ENCODE measurements at places on chromosomes 5 and 9.

GRCh38 chr9:121322037-121322736 is 47.9 kb downstream of the STOM start:
- DNase-seq, result no peak

DNA sequence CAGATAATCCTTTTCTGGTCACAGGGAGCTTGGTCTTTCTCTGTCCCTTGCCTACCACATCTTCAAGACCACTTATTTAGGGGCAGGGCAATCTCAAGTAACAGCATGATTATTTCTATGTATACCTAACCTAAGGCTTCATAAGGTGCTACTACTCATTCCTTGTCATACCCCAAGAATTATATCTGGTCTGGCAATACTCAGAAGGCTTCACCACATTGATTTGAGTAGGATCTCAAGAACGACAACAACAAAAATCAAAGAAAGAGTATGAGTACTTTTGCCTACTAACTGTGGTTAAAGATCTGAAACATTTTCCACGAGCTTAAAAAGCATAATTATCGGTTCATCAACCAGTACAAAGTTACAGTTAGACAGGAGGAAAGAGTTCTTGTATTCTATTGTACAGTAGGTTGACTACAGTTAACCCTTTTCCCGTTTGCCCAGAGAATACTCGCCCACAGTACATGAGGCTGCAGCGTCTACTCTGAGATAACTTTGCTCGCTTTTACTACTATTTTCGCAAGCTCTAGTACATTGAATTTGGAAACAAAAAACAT is 41.0 kb downstream of the FANCC start:
- no peak for DNase-seq

DNA sequence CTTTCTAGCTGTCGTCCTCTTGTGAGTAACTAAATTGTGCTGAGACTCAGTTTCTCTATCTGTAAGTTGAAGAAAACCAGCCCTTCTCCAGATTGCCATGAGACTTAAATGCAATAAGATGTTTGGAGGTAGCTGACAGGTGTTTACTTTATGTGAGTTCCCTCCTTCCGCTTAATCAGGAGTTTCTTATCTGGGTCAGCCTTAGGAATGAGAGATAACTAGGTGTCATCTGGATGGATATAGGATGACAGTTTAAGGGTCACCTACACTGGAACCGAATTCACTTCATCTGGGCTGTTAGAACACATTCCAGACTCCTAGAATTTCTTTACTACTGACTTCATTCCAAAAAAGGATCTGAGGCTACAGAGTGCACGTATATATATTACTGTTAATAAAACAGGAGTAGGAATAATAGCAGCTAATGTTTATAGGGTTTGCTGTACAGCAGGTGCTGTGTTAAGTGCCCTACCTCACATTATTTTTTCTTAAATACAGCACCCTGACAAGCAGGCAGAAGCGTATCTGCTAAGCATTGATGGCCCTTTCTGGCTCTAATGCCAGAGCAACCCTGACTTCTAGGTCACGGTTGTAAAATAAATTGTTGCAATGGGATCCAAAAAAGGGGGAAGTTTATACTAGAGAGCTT is 30.0 kb upstream of the CPEB4 start:
- DNase-seq, result no peak

DNA sequence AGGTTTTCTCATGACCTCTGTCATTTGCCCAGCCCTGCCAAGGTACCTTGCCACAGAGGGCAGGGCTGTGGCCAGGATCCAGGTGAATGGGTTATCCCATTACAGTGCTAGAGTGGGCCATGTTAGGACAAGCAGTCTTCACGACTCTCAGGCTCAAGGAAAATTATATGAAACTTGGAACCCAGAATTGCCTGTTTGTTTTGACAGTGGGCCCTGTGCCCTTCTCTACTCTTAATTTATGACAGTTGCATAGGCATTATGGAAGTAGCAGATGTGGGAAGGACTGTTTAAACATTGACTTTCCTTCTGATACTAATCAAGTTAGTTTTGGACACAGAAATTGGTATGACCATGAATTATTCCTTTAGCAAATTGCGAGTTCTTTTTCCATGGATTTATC is 41.7 kb downstream of the ITGA2 start:
- DNase-seq, result no peak

- DNase-seq, result no peak
These were observed 34.6 kb downstream of the ZSWIM6 start for GRCh38 chr5:61366497-61367240.

GRCh38 chr9:91116711-91117110 is 245.0 kb downstream of the AUH start:
- DNase-seq, result no peak

DNA sequence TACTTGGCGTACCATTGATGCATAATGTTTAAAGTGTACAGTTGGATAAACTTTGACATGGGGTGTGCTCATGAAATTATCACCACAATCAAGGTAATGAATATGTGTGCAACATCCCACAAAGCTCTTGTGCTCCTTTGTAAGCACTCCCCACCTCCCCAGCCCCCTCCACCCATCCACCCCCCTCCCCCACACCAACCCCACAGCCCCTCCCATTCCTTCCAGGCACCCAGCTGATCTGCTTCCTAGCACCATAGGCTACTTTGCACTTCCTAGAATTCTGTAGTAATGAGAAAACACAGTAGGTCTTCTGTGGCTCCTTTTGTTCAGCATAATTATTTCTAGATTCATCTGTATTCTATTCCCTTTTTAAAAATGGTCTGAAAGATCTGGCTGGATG is 24.5 kb downstream of the FGD3 start:
- DNase-seq, result no peak

GRCh38 chr5:99763021-99763774 is 772.0 kb upstream of the FAM174A start:
- DNase-seq, result no peak

DNA sequence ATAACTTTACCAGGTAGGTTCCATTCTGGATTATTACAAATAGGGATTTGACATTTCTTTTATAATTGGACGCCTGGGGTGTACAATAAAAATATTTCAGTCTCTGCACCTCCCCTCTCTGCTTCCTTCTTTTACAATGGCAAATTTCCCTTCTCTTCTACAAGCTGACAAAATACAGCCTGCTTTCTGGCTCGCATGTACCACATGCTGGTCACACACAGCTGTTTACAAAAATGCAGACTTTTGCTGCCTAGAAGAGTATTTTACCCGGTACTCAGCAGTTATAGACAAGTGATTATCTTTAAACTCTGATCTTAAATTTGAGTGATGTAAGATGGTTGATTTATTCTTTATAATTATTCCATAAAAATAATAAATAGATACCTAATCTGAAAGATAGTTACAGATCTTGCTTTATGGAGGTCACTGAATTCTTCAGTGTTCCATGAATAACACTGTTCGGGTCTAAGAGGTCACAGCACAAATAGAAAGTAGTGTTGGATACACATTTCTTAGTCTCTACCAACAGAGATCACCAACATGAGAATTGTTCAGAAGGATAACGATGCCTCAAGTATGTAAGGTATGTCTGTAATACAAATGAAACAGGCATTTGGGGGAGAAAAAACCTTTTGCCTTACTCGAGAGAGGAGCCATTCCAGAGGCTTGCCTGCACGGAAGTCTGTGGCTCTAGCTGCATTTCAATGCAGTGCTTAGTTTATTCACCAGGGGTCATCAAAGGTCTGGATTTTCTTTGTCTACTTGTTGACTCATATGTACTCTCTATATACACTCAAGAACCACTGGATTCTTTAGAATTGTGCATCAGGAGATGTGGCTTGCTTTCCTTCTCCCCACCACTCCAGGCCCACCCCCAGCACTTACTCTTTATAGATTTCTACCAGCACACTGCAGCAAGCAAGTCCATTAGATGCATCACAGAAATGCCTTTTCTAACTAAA is 206.6 kb upstream of the RFX3 start:
- peak; percentile 60 for DNase-seq

- no peak for DNase-seq
These were observed 135.0 kb downstream of the MVB12B start for GRCh38 chr9:126461608-126462007.

DNA sequence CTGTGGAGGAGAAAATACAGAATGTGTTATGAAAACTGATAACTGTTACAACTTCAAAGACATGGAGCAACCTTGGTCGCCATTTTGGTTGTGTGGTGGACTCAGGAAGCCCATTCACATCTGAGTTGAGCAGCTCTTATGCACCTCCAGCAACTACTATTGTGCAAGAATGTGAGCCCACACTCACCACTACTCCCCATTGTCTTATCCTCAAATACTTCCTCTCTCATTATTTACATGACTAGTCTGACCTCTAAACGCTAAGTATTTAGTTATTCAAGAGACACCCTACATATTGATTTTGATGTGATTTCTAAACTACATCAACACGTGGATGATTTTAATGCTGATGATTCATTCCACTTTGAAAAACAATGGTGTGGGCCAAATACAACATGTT is 516.6 kb upstream of the CLINT1 start:
- DNase-seq, result no peak

All from retinal pigment epithelial cell (primary cell).